Activated CD8-positive, alpha-beta memory T cell treated with anti-CD3 and anti-CD28 coated beads for 1 hour (primary cell): ENCODE measurements at places on chromosomes 3 and 15.

DNA sequence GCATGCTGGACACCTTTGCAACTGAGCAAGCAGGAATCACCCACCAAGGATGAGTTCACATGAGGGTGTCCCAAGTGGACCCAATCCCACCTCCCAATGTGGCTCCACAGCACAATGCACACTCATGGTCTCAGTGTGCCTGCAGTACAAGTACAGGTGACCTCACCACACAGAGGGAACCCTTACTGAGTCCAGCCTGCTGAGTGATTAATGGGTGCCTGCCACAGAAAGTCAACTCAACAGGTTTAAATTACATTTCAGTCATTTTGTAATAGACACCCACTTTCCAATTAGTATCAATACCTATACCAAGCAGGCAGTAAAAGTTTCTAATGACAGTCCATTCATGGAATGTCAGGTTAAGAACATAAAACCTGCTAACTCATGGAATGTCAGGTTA, 59.5 kb downstream of the HERC2 start:
- no peak for DNase-seq

GRCh38 chr3:169841171-169841570, 28.5 kb upstream of the LRRC34 start:
- DNase-seq, result no peak

- DNase-seq, result no peak
Observed at GRCh38 chr3:69742391-69742790, 3.1 kb downstream of the MITF start.

DNA sequence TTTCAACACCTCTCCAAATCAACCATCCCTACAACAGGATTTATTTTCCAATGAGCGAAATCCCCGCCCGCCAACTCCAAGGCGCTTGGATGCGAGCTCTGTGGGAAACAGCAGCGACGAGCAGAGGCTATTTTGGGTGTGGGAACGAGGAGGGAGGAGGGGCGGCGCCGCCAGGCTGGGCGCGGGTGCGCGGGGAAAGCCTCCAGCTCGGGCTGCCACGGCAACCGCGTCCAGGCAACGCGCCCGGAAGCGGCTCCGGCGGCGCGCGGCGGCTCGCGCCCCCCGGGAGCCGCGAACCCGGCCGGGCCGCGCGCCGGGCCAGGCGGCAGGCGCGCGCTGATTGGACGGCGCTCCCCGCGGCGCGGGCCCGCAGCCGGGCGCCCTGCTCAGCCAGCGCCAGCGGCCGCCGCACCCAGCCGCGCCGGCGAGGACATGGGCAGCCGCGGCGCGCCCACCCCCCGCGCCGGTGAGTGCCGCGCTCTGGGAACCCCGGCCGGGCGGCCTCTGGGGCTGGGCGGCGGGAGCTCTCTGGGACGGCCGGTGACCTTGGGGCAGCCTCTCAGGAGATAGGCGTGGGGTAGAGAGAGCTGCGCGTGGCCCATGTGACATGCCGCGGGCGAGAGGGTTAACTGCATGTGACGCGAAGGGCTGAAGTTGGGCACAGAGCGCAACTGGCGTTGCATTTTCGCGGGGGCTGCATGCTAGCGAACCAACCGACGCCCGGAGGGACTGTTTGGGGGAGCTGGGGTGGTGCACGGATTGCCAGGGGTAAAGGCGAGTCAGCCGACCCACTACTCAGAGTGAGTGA, at the start of gene FAM81A:
Gene FAM81A (plus strand): TSS at position 370 of the 808 bp plus-strand sequence. CDS start 20,441 bp downstream, outside the sequence.
- DNase-seq, result no peak

DNA sequence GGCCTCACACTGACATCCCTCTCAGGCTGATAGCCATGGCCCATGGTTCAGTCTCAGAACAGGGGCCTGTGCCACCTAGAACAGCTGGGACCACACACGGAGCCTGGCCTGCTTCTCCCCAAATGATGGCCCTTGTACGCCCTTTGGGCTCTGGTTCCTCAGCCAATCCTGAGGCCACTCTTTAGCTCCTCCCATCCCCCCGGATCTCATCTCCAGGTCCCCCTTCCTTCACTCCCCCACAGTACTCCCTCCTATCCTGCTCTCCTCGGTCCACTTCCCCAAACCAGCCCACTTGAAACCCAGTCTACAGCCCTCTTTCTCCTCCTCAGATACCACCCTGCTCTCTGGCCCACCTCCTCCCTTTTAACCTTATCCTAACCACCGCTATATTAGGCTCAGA, 17.8 kb upstream of the ZFYVE19 start:
- no peak for DNase-seq

- no peak for DNase-seq
Observed at GRCh38 chr15:73990250-73991005, 1.7 kb downstream of the STOML1 start.

DNA sequence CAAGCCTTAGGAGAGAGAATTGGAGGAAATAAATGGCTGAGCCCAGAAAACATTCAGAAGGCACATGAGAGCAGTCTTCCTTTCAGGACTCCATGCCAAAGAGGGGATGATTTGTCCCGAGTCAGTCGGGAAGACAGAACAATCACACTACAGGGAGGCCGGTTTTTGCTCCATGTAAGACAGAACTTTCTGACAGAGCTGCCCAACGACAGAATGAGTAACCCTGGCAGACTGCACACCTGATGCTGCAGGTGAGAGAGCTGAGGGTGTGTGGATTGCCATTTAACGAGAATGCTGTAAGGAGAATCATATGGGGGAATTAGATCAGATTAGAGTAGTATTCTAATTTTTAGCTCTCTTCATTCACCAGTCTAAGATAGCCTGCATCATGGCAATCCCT, 533.0 kb downstream of the EPHB1 start:
- no peak for DNase-seq

DNA sequence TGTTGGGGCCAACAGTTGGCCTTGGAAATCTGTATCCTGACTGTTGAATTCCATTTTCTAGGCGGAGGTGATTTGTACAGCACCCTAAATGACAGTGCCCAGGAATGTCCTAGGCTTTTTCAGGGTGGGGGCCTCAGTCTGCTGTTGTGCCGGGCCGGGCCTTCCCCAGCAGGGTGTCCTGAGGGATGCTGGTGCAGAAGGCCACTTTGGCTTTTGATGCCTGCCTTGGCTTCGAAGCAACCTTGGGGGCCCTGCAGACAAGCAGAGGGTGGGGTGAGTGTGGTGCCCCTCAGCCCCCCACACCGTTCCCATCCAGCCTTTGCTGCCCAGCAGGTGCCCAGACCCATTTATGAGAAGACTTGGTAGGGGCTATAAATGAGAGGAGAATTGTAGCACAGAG, 33.0 kb downstream of the SYNM start:
- no peak for DNase-seq

DNA sequence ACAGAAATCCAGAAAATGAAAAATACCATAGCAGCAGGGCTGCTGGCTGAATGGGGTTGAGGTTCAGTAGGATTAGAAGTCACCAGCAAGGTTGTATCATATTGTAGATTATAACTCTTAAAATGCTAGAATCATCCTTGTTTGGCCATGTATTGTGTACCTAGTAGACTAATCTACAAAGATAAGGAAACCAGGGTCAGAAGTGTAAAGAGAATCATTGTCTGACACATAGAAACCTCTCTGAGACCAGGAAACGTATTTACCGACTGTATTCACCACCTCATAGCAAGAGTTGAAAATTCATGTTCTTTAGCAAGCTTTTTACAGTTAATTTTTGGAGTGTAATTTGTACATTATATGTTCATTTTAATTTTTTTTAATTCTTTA, 168.8 kb downstream of the ECT2 start:
- no peak for DNase-seq

GRCh38 chr3:140724856-140725812, 47.3 kb downstream of the TRIM42 start:
- DNase-seq, result no peak

DNA sequence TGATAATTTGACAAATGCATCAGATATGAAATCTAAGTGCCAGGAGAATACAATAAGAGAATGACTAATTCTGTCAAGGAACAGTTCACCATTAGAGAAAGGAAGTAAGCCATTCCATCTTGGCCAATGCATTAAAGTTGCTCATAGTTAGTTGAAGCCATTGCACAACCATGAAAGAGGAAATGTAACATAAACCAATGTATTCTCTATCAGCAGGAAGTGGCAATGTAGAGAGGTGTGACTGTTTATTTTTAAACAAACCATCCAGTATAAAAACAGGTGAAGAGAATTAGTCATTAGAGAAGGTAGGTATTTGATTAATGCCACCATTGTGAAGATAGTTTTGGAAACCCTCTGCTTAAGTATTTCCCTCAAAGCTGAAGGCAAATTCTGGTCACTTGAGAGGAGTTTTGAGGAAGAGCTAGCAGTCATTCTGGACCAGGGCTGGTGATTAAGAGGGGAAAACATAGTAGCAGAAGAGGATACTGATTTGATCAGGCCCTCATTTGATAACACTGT, 10.7 kb upstream of the ANXA2 start:
- DNase-seq, result no peak

DNA sequence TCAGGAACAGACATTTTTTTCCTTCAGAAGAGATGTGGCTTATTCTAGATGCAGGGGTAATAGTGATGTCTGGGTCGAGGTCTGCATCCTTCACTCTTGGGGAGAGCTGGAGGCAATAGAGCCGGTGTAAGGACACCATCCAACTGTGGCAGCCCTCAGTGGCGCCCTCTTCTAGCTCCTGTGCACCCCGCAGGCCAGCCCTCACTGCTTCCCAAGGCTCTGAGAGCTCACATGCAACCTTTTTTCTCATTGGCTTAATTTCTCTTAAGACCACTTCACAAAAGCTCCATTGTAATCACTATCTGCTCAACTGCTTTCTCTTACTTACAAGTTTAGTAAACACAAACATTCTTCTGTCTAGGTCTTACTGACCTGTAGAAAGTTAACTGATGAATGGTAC, 3.9 kb upstream of the VPS8 start:
- no peak for DNase-seq

DNA sequence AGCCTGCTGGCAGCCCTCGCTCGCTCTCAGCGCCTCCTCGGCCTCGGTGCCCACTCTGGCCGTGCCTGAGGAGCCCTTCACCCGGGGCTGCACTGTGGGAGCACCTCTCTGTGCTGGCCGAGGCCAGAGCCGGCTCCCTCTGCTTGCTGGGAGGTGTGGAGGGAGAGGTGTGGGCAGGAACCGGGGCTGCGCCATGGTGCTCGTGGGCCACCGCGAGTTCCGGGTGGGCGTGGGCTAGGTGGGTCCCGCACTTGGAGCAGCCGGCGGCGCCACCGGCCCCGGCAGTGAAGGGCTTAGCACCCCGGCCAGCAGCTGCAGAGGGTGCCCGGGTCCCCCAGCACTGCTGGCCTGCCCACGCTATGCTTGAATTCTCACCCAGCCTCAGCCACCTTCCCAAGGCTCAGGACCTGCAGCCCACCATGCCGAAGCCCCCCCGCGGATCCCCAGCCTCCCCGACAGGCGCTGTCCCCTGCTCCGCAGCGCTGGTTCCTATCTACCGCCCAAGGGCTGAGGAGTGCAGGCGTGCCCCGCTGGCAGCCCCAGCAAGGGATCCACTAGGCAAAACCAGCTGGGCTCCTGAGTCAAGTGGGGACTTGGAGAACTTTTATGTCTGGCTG, 863.3 kb downstream of the IGSF11 start:
- no peak for DNase-seq

DNA sequence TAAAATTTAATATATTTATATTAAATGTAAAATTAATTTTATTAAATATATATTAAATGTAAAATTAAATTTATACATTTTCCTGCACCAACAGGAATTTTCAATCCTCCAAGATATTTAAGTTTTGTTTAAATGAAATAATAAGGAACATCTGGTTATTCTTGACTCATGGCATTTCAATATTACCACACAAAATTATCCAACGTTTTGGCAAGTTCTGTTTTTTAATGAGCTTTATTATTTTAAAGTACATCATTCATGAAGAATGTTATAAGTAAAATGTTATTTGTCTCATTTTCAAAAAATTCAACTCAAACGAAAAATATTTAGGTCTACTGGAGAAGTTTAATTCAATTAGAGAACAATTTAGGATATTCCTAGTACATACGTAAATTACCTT, 811.4 kb downstream of the NAALADL2 start:
- DNase-seq, result no peak

- no peak for DNase-seq
Observed at GRCh38 chr3:17182166-17182565, 297.4 kb downstream of the PLCL2 start.

- DNase-seq, result no peak
Observed at GRCh38 chr15:90191794-90192509, 9.2 kb upstream of the SEMA4B start.

- no peak for DNase-seq
Observed at GRCh38 chr3:18087988-18088387, 337.2 kb downstream of the SATB1 start.
